Muscle of back (tissue), 13 donors: ENCODE measurements at places on chromosomes 3 and 15.
A peak's percentile ranks its signal among the peaks of the same experiment; 100 is the strongest.

DNA sequence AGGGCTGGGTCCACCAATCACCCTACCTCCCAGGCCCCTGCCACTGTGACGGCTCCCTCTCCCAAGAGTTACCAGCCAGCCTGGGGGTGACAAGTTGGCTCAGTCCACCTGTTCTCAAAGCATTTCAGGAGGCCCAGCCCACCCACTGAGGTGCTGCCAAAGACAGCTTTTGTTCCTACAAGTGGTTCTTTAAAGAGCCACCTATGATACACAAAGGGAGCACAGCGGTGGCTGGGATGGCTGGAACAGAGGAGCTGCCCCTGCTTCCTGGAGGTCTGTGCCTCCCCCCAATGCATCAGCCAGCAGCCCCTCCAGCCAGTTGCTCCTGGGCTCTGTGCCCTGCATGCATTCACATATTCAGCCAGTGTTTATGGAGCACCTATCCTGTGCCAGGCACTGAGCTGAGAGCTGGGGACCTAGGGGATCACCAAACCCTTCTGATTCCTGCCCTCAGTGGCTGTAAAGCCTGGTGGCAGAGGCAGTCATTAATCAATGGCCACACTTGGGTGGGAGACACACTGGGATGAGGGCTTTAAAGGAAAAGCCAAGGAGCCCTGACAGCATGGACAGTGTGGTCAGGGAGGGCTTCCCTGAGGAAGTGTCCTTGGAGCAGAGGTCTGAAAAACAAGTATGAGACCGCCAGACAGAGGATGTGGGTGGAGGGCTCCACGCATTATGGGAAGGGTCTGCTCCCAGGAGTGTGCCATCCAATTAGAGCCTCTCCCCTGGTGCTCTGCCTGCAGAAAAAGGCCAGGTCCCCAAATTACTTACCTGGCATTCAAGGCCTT lies 107.1 kb upstream of the LINGO1 start:
- no peak for DNase-seq

- no peak for DNase-seq
These were observed 34.5 kb downstream of the TBC1D5 start for GRCh38 chr3:17707813-17708543.

- no peak for DNase-seq
These were observed 1.2 kb downstream of the RPL29 start for GRCh38 chr3:51994530-51994929.

- peak; percentile 65 for DNase-seq
These were observed 124.6 kb downstream of the AKAP13 start for GRCh38 chr15:85504749-85505676.

DNA sequence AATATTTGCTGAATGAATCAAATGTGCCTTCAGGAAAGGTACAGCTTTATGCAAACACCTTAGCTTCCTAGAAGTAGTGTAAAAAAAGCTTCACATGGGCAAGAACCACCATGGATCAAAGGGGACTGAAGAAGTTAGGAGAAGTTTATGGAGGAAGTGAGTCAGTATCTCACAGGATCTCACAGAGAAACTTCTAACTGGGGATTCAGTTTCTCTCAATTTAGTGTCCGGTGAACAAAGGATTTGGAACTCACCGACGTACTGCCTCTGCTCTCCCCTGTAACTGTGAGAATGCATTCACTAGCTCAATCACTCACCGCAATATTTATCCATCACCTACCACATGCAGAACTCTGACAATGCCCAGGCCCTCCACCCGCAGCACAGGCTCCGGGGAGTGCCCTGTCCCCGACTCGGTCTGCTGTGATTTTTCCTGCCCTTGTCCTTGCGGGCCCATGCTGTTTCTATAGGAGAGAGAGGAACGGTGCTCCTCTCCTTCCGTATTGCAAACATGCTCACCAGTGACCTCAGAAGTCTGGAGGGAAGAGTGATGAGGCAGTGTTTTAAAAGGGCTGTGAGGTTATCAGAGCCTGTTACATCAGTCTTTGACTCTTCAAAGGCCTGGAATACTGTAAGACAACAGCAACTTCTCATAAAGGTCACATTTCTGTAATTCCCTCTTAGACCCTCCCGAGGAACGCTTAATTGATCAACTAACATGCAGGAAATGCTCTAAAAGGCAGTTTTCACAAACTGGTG lies 222.5 kb upstream of the ICE2 start:
- no peak for DNase-seq

- no peak for DNase-seq
These were observed 408.8 kb upstream of the C2CD4B start for GRCh38 chr15:62573876-62574275.

DNA sequence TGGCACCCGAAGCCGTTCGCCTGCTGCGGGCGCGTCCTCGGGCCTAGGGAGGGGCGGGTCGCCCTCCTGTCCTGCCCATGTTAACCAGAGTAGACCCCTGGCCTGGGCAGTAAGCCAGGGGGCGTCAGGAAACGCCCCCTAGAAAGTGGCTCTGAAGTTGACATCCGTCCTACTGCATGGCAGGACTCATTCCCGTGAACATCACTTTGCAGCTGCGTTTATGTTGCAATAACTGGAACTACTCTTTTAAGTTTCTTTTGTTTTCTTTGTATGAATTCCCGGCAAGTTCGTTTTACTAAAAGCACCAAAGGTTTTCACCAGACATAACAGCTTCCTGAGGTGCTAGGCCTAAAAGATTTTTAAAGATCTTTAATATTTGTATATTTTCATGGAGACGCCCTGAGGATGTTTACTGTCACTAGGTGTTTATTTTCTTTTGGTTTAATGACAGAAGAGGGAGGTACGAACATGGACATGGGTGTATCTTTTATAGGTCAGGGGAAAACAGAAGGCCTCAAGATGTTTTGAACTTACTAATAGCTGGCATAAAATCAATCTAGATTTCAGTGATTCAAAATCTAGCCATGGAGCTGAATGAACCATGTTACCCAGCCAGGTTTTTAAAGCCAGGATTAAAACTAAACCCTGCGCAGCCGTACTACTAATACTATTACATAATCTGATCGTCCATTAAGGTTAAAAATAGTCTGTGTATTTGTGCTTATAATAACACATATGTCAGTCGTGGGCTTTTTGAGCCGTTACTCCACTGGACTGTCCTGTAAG lies 1.0 kb downstream of the C15orf61 start:
- DNase-seq, result peak; percentile 40

DNA sequence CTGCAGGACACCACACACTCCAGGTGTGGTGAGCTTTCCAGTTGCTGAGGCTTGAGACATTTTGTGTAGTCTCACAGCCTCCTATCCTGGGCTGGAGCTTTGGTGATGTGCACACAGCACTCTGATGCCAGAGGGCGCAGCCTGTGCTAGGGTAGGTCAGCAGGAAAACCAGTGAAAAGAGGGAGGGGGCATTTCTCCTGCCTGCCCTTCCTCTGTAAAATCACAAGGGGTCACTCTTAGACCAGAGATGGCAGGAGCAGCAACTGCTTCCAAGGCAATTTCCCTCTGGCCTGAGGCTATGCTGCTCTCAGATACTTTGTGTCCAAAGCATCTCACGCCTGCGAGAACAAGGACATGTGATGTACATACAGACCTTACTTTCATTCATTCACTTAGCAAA lies 16.5 kb upstream of the MUSTN1 start:
- no peak for DNase-seq

DNA sequence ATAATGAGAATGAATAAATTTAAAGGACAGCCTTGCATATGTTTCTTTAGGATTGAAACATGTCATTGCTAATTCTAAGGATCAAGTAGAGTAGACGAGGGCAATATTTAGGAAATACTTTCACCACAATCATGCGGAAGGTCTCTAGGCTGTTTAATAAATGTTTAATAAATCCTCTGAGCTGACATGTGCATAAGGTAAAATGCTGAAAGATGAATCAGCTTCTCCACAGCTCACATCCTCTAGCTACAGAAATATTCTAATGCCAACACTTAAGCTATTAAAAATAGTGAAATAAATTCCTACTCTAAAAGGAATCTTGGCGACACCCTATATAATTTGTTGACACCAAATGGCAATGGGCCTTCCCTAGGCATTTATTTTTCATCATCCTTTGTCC lies 407.3 kb downstream of the TBL1XR1 start:
- no peak for DNase-seq

- DNase-seq, result no peak
These were observed 246.8 kb upstream of the ROBO1 start for GRCh38 chr3:80014576-80014975.
